Fibroblast of the aortic adventitia (primary cell): ENCODE measurements at places on chromosomes 6 and 20. TPM values are rescaled to one million over a fixed set of nuclear protein-coding genes. Genes with fewer than 3 reads are reported as not detected.

DNA sequence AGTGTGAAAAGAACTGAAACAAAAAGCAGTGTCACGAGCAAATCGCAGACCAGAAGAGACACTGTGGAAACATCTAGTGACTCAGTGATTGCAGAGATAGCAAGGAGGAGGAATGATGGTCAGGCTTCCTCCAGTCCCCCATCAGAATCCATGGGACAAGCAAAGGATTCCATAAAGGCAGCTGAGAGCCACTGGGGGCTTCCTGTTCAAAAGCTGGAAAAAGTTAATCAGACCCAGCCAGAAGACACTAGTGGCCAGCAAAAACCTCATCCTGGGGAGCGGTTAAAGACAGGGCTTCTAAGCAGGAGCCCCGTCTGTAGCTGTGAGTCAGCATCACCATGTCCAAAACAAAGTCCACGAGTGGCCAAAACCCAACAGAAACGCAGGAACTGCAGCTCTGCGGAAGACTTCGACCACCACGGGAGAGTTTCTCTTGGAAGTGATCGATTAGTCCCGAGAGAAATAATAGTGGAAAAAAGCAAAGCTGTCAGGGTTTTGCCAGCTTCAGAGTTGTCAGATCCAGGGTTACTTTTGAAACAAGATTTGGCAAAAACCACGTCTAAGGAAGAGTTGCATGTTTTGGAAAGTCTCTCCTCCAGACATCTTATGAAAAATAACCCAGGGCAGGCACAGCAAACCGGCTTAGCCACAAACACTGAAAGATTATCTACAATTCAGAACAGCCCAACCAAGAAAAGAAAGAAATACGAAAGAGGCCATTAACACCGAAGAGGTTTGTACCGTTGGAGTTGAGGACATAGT, 51.0 kb downstream of the JAG1 start:
- DNase-seq, result peak; percentile 95

GRCh38 chr20:48288930-48289507, 503.7 kb upstream of the SULF2 start:
- DNase-seq, result no peak

DNA sequence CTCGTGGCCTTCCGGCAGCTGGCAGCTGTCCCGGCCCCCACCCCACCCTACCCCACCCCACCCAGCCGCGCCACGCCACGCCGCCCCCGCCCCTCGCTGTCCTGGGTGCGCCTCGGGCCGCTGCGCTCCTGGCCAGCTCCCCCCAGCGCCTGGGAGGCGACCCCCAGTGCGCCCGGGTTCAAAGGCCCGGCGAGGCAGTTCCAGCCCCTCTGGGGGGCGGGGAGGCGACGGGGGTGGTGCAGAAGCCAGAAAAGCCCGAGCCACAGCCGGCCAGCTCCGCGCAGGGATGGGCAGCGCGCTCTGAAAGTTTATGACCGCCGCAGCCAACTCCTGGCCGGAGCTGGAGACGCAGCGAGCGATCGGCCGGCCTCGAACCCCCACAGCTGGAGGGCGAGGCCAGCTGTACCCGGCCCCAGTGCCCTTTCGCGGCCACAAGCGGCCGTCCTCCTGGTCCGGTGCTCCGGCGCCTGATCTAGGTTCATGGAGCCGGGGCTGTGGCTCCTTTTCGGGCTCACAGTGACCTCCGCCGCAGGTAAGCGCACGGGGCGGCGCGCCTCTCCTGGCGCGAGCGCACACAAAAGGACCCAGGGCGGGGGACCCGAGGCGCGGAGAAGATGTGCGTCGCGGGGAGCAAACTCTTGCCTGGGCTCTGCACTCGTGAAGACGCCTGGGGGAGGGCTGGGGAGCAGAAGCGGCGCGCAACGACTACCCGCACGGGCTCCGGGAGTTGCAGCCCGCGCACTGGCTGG, at the start of gene EDN3:
EDN3 (plus strand) TSS at position 279 of the 749 bp plus-strand sequence; CDS start at position 481, 202 bp downstream.
- no peak for DNase-seq

DNA sequence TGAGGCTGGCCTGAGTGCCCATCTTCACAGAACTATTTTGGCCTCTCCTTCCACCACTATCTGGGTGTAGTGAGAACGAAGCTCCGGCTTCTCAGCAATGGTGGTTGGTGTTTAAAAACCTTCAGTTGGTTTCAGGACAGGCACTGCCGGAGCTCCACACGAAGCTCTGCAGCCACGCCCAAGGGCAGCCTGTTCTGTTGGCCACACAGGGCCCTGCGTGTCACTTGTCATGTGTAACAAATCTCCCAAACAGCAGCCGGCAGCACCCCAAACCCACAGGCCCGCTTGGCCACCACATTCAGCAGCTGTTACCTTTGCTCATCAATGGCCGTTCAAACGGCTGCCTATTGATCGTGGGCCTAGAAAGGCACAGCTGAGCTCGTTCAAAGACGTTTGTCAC, 97.5 kb downstream of the ERMARD start:
- no peak for DNase-seq

DNA sequence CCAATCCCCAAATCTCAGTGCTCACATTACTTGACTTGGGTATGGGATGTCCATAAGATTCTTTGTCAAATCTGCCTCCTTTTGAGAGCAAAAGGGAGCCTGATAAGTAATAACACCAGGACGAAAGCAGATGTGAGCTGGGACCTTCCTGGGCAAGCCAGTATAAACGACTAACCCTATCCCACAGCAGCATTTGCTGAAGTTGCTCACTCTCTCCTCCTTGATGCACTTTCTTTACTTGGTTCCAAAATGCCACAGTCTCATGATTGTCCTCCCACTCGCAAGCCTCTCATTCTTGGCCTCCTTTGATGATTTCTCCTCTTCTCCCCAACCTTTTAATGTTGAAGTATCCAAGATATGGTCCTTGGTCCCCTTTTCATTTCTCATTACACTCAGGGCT, 44.7 kb upstream of the TAGAP start:
- no peak for DNase-seq

ADGB gene
- not detected in 2 replicates for total RNA-seq

PLN gene
- 0.27 and 0.98 TPM in 2 replicates for total RNA-seq

NMBR gene
- total RNA-seq, result not detected in 2 replicates

SPEF1 gene
- 0.09 TPM in 1 of 2 replicates, not detected in the other for total RNA-seq
